ENCODE measurements at places on chromosomes 1 and 21.

DNA sequence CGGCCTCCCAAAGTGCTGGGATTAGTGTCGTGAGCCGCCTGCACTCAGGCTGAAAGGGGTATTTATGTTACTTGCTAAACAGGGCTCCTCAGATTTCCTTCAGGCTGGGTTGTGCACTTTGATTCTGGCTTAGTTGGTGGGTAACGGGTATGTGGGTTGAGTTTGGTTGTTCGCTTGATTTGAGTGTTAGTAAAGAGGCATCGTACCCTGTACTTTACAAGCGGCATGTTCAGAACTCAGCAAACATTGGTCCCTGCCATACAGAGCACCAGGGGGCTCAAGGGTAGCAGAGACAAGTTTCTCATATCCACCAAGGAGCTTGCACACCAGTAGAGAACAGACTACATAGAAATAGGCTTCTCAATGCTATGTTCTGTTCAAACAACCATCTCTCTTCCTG lies 147.8 kb downstream of the PGBD5 start:
- no peak for DNase-seq

GRCh38 chr1:23558140-23558871 lies 995 bp downstream of the ID3 start:
- DNase-seq, result no peak

GRCh38 chr1:198171667-198172540 lies 15.1 kb downstream of the NEK7 start:
- no peak for DNase-seq

DNA sequence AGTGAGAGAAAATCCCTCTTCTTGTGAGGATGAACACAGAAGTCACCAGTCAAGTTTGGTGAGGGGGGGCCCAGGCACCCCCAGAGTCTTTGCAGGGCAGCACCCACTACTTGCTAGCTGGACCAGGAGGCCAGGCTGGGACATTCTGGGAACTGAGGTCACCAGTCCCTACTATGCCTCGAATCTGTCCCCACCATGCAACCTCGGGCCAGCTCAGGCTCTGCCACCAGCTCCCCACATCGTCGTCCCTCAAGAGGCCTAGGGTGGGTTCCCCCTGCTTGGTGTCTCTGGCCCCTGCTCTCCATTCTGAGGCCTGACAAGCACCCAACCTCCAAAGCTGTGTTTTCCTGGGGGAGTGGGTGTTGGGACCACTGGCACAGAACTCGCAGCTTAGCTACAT lies 22.2 kb upstream of the ZNF678 start:
- DNase-seq, result no peak

DNA sequence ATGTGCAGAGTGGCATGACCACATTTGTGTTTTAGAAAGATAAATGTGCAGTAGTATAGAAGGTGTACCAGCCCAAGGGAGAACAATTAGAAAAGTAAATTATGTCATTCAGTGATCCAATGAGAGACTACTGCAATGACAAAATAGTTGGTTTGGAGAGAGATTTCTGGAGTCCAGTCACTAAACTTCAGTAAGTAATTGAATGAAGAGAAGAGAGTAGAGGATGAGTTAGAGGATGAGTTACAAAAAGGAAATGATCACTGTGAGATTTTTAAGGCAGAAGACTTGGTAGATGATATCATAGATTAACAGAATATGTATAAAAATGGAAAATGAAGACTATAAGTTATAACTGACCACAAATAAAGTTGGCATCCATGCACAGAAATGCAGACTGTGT lies 8.4 kb downstream of the CR2 start:
- no peak for DNase-seq

- DNase-seq, result no peak
These were observed 40.2 kb downstream of the EXO1 start for GRCh38 chr1:241888232-241888631.

DNA sequence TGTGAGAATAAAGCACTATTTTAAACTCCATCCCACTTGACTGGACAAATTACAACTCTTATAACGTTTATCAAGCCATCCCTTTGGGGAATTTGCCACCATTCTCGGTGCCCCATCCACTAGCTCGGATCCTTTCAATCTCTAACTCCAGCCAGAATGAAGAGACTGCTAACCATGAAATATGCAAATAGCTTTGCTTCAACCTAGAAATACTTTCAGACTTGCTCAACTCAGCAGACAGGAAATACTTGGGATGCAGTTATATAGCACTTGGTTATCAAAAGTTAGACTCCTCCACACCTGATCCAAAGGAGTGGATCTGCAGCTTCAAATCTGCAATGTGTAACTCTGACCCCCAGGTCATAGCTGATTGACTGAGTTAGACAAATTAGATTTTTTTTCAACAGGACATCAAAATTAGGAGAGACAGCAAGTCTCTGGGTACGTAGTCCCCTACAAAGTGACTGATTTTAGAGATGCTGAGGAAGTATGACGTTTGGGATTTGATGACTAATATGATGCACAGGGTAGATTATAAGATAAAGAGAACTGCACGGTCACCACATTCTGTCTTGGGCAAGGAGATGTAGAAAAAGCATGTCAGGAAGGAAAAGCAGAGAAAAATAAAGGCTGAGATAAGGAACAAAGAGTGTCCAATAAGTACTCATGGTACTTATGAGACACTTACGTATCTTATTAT lies 496.0 kb downstream of the AGBL4 start:
- DNase-seq, result no peak

DNA sequence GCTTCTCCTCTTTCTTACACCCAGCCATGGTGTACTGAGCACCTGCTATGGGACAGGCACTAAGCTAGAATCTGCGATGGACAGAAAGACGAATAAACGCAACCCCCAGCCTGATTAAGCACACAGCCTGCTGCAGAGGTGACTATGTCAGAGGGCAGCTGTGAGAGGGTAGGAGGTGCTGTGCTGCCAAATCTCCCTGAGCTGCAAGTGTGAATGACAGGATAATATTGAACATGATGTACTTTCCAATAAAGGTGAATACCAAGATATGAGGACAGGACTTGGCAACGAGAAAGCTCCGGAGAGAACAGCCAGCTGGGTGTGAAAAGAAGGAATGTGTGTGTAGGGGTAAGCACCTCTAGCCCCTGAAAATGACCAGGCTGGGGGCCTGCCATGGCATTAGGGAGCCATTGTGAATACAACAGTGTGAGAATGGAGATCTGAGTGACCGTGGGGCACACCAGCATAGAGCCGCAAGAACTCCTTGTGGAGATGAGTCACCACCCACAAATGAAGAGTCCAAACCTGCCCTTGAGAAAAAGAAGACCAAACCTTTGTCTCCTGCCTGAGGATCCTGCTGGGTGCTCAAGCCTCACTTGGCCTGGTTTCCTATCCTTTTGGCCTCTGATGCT lies 83.0 kb upstream of the ATF3 start:
- DNase-seq, result no peak

GRCh38 chr1:6270401-6270800 lies 9.5 kb upstream of the GPR153 start:
- DNase-seq, result no peak

- no peak for DNase-seq
These were observed 488 bp downstream of the FAM78B start for GRCh38 chr1:166166329-166166697.

GRCh38 chr1:119467857-119468668 lies 38.9 kb upstream of the HSD3B1 start:
- no peak for DNase-seq

DNA sequence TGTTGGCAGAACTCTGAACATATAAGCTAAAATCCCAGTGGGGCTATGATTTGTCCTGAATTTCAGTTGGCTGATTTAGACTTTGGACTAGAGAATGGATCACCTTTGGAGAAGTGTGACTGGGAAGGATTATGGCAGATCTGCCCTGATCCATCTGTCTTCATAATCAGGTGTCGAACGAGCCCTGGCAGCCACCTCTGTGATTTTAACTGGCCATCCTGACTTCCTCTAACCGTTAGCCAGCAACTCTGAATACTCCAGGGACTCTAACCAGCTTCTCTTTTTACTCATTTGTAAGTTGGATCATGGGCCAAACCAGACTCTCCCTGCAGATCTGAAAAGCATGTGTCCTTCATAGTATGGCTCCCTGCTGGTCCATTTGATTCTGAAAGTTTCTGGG lies 32.0 kb downstream of the ACTN2 start:
- DNase-seq, result no peak

DNA sequence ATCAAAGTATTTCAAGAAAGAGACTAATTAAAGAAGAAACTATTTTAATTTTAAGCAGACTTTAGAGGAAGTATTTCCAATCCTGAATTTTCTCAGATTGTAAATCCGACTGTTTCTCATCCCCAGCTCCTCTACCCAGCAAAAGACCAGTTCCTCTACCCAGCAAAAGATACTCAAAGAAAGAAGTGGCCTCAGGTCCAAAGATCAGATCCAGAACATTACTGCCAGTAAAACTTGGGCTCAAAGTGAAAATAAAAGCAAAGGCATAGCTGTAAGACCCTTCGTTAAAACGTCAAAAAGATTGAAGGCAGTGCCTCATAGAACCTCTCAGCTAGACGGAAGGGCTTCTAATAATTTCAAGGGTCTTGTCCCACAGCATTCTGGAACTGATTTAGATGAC lies 50.0 kb downstream of the LRRC8B start:
- DNase-seq, result no peak

DNA sequence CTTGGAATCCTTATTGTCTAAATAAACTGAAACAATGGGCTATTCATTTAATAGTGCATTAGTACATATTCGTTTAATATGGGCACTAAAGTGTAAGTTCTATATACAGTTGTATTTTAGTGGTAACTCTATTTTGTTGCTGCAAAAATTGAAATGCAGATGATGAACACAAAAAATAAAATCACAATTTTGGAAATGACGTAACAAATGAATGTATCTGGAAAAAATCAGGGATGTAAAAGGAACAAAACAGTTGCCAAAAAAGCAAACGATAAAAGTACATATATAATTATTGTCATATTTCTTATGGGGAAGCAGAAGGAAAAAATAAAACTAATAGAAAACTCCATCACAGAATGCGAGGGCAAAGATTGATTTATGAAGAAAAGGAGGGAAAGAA lies 254.9 kb downstream of the RYR2 start:
- no peak for DNase-seq

DNA sequence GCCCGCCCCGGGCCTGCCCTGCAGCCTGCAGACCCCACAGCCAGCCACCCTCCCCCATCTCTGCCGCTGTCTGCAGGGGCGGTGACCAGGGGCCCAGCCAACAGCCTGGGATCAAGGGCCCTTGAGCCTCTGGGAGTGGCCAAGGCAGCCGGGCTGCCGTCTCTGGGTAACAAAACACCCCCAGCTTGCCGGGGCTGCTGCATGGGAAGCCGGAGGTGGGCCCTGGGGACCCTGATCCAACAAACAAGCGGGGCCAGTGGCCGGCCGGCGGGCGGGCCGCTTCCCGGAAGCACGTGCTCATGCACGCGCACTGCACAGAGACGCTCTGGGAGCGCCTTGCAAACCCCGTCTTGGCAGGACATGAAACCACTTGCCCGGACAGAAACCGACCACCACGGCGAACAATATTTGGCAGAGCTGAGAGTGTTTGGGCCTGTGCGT lies 13.2 kb downstream of the MEGF6 start:
- no peak for DNase-seq

DNA sequence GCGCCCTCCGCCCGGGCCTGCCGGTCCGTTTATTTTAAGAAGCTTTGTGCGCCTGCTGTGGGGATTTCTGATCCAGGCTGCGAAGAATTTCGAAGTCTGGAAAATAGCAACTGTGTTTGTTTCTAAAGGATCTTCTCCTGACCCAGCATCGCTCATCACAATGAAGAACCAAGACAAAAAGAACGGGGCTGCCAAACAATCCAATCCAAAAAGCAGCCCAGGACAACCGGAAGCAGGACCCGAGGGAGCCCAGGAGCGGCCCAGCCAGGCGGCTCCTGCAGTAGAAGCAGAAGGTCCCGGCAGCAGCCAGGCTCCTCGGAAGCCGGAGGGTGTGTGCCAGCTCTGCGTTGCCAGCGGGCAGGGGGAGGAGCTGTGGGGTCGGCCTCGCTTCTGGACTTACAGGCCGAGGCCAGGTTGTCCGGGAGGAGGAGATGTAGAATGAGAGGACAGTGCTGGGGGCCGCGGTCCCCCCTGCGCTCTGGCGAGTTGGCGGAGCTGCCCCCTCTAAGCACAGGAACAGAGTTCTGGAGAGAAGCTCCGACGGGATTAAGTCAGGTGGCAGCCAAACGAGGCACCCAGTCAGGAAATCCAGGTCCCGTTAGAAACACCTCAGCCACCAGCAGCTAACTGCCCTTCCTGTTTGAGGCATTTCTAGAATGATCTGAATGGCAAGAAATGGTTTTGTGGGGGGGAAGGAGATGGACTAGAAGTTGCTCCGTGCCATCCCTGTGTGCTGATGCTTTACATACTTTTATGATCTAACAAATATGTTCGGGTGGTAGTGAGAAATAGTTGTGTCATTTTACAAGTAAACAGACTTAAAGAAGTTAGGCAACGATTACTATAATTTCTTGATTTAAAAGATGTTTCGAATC lies 948 bp downstream of the TXLNA start:
- DNase-seq, result peak; percentile 43

DNA sequence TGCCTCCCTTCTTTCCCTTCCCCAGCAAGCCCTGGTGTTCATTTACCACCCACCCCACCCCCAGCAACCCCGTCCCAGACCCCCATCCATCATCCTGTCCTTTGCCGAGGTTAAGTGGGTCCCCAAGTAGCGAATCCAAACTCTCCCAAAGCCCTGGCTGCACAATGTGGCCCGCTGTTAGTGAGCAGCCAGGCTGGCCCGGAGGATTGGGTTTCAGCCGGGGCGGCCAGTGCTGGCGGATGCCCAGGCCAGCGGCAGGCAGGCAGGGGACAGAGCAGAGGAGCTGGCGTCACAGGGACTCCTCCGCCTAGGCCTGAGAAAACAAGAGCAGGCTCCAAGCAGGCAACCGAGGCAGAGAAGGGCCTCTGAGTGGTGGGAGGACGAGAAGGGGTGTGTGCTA lies 61.4 kb downstream of the EPHB2 start:
- no peak for DNase-seq

DNA sequence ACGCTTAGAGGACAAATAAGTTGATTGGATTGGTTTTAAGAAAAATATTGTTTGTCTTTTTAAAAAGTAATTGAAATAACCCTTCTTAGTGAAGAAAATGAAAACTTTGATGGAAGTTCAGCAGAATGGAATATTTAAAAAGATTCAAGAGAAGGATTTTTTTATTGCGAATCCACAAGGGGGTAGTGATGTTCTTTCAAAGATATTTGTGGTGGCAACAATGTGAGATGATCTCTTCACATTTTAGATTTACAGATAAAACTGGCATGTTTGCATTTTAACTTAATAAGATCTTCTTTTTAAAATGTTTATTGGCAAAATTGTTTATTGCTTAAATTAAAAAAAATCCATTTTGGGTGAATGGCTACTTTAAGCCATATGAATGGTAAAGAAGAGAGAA lies 8.9 kb downstream of the CAMTA1 start:
- no peak for DNase-seq
